ENCODE measurements at places on chromosomes 16 and 17.

DNA sequence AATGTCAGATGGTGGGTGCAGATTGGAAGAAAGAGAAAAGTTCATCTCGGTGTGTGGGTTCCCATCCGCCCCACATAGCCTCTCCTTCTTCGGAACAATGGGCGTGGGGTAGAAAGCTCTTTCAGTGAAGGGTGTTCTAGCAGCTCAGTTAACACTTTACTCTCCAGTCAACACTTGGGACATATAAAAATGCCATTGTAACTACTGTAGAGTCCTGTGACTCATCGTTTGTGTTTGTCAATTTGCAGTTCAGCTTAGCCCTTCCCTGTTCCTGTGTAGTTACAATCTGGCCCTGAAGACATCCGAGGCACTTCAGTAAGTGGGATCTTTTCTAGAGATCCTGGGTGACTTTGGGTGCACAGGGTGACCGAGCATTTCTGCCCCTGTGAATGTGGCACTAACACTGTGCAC is 11.5 kb upstream of the CLEC18C start:
- no peak for DNase-seq

- no peak for DNase-seq
Observed at GRCh38 chr16:54503011-54503855, 216.6 kb upstream of the IRX3 start.

DNA sequence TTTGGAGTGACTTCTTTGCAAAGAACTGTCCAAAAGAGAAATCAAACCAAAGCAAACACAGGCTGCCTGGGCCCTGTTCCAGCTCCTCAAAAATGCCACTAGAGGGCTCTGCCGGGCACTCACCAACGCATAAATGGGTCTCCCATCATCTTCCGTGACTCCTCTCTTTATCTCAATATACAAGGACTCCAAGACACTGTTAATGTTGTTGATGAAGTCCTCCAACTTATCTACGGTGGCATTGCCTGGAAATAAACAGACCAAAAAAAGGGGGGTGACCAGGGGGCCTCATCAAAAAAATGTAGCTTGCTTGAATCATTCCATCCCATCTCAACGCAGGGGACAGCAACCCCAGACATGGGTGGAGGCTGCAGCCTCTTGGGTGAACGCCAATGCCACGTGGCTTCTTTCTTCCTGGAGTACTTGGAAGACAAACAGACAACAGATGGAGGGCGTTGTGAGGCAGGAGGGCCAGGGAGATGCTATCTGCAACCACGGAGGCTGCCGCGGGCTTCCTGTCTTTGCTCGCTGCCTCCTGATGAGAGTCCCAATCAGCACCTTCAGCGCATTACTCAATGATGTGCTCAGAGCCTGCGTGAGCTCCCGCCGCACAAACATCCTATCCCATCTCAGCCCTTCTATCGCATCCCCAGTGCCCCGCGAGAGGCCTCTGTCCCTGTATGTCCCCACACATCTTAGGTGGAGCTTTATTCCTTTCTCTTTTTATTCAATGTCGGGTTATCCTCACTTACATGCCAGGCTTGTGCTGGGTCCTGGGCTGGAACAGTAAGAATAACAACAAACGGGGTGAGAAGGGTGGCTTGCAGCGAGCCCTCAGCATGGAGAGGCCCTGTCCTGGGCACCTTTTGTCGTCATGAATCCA is 32.0 kb downstream of the KDM8 start:
- peak; percentile 62 for DNase-seq

GRCh38 chr16:81480606-81481206 is 36.1 kb downstream of the CMIP start:
- DNase-seq, result no peak

GRCh38 chr16:19589771-19590302 is 34.3 kb downstream of the VPS35L start:
- no peak for DNase-seq

GRCh38 chr16:83704656-83705055 is 103.1 kb upstream of the HSBP1 start:
- no peak for DNase-seq

GRCh38 chr16:27453494-27453825 is 51.5 kb downstream of the IL21R start:
- DNase-seq, result no peak

GRCh38 chr17:83103200-83103942 is 24.0 kb downstream of the METRNL start:
- peak; percentile 89 for DNase-seq

DNA sequence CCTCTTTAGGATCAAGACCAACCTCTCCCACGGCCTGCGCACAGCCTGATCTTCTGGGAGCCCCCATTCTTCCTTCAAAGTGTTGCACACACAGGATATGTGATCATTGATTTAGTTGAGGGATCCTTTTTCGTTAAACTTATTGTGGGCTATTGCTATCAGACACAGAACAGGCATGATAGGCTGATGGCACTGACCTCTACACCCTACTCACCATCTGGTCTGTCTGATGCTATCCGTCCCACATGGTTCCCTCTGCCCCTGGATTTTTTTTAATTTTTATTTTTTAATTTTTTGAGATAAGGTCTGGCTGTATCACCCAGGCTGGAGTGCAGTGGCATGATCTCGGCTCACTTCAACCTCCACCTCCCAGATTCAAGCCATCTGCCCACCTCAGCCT is 19.2 kb upstream of the LITAF start:
- DNase-seq, result no peak

DNA sequence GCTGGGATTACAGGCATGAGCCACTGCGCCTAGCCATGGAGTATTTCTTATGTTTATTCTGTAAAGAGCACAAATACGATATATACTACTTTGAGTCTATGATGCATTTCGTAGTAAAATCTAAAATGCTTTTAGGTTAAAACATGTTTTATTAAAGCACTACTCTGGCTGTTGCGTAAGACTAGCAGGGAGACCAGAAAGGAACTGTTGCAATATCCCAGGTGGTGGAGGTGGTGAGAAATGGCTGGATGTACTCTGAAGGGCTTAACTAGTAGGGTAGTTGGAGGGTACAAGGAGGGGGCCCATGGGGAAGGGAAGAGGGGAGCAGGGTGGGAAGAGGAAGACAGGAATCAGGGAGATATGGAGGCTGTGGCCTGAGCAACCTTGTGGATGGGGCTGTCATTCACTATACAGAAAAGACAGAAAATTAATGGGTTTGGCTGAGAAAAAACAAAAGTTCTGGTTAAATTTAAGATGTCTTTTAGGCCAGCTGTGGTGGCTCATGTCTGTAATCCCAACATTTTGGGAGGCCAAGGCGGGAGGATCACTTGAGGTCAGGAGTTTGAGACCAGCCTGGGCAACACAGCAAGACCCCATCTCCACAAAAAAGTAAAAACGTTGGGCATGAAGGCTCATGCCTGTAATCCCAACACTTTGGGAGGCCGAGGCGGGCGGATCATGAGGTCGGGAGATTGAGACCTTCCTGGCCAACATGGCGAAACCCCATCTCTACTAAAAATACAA is 35.8 kb downstream of the ST3GAL2 start:
- DNase-seq, result no peak

DNA sequence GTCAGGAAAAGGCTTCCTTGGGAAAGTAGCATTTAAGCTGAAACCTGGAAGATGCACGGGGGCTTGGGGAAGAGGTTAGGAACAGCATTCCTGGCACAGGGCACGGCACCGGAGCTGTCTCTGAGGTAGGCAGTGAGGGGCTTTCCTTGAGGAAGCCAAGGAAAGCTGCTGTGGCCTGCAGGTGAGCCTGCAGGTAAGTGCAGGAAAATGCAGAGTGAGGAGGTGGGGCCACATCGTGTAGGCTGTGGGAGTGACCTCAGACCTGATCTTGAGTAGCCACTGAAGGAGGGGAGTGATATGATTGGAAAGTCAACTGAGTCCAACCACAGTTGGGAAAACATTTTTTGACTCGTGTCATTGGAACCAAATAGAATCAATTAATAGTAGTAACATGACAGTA is 79.5 kb downstream of the CDK5R1 start:
- no peak for DNase-seq

DNA sequence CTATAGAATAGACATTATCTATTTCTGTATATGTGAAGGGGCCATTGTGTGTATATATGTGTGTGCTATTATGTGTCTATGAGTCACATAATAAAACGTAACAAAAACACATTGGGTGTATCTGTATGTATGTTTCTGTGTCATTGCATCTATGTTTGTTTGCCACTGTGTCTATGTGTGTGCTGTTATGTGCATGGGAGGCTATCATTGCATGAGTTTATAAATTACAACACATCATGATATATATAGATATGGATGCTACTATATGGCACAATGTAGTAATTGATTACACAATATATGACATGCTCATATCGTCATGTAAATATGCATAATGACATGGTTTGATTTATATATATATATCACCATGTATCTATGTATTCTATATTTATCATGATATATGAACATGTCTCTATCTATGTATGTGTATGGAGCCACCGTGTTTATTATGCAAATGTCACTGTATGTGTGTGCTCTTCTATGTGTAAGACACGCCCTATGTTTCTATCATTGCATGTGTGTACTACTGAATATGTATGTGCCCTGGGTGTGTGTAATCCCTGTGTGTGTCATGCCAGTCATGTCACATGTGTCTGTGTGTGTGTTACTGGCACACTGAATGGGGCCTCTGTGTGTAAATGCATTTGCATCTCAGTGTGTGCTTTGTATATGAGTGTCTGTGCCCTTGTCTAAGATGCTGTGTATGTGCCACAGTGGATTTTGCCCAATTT is 1.4 kb upstream of the TSPOAP1 start:
- DNase-seq, result no peak

- DNase-seq, result no peak
Observed at GRCh38 chr17:30476726-30477082, 504 bp upstream of the GOSR1 start.

DNA sequence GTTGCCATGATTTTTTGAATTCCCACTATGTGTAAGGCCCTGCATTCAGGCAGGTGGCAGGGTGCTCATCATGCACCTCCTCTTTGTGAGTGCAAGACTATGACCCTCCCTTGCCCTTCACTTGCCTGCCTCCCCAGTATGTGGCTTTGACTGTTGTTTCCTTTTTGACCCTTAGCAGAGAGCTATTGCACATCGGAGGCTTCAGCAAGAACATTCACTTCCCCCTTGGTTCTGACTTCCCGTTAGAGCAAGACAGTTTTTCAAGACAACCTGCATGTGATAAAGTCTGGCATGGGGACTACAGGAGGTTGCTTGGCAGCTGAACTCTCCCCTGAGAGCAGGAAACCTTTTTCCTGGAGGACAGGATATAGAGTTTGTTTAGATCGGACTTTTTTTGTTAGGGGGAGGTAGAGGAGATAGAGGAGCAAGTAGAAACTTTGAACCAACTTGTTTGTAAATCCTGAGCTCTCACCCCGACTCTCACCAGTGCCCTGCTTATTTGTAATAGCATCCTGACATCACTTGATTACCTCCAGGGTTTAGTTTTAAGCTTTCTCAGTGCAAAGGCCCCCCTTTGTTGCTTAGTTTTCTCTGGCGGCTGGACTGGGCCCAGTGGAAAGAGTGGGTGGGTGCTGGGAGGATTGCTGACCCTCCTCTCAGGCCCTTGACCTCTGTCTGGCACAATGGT is 34.3 kb downstream of the LIMD2 start:
- no peak for DNase-seq

- no peak for DNase-seq
Observed at GRCh38 chr17:8844229-8845218, 22.9 kb downstream of the PIK3R6 start.

DNA sequence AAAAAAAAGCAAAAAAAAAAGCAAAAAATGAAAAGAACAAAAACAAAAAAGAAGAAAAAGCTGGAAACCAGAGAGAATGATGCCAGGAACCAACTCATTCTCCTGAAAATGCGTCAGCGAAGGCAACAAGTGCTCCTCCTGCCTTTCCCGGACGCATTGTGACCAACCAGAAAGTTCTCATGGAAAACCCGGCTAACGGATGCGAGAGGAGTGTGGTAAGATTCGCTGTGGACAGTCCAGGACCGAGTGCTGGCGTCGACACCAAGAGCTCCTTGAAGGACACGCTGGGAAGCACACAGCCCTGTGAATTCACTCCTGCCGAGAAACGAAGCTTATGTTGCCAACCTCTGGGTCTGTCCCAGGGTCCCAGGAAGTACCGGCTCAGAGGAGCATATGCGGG is 43.4 kb downstream of the METRNL start:
- DNase-seq, result no peak

DNA sequence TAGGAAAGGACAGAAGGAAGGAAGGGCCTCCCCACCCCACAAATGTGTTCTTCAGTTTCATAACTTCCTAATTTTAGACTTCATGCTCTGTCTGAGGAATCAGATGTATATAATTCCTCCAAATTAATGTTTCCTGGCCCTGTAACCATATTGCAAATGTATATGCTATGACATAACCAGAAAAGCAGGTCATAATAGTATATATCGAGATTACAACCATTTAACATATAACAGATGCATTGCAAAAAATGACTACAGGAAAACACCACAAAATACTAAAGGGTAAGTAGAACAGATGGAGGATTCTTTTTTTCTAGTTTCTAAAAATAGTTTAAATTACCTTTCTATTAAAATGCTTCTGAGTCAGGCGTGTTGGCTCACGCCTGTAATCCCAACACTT is 3.1 kb upstream of the EXOC7 start:
- no peak for DNase-seq

GRCh38 chr16:75042426-75043174 is 43.8 kb downstream of the ZNRF1 start:
- no peak for DNase-seq

GRCh38 chr17:56598466-56598865 is 5.0 kb downstream of the NOG start:
- no peak for DNase-seq
